ENCODE measurements at places on chromosomes 2 and 18. TPM values are rescaled to one million over a fixed set of nuclear protein-coding genes. Genes with fewer than 3 reads are reported as not detected.
A peak's percentile ranks its signal among the peaks of the same experiment; 100 is the strongest.

GRCh38 chr2:164903204-164903603, 52.1 kb downstream of the SLC38A11 start:
- DNase-seq = no peak
- H3K4me3 ChIP-seq = no peak overlapping the region
- no peaks in the 10 kb centered on the region for H3K36me3 ChIP-seq
- H3K4me1 ChIP-seq = no peaks in the 10 kb centered on the region

DNA sequence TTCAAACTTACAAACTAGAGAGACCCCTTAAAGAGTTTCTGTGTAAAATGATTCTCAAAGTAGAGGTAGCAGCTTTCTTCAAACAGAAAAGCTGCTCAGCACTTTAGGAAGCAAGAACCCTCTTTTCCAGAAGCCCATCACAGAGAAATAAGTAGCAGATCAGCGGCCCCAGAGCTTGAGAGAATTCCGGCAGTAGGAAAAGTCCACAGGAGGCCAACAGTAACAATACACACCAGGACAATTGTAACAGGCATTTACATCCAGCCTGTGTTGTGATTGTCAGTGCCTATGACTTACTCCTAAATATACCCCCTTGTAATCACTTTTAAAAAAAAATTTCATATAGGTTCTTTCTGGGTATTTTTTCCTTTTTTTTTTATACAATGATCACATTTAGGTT, 161.4 kb upstream of the ACVR2A start:
- no peaks in the 10 kb centered on the region for H3K36me3 ChIP-seq
- H3K27me3 ChIP-seq = no peaks in the 10 kb centered on the region
- H3K27ac ChIP-seq = no peak overlapping the region
- no peaks in the 10 kb centered on the region for H3K4me1 ChIP-seq

GRCh38 chr2:101119431-101119830, 31.8 kb downstream of the TBC1D8 start:
- DNase-seq = peak; percentile 51
- H3K36me3 ChIP-seq = no peaks in the 10 kb centered on the region
- no peak overlapping the region for H3K4me3 ChIP-seq
- peak overlapping the region; percentile 37 for H3K27ac ChIP-seq

- no peak overlapping the region for H3K4me3 ChIP-seq
- peaks cover 13% of the 10 kb centered on the region for H3K4me1 ChIP-seq
- H3K27ac ChIP-seq = no peak overlapping the region
- H3K36me3 ChIP-seq = no peaks in the 10 kb centered on the region
Observed at GRCh38 chr2:133732982-133733900, 165.0 kb upstream of the NCKAP5 start.

GRCh38 chr2:116874021-116874420, 940.5 kb upstream of the DDX18 start:
- no peaks in the 10 kb centered on the region for H3K36me3 ChIP-seq
- no peaks in the 10 kb centered on the region for H3K4me1 ChIP-seq
- no peaks in the 10 kb centered on the region for H3K27me3 ChIP-seq

DNA sequence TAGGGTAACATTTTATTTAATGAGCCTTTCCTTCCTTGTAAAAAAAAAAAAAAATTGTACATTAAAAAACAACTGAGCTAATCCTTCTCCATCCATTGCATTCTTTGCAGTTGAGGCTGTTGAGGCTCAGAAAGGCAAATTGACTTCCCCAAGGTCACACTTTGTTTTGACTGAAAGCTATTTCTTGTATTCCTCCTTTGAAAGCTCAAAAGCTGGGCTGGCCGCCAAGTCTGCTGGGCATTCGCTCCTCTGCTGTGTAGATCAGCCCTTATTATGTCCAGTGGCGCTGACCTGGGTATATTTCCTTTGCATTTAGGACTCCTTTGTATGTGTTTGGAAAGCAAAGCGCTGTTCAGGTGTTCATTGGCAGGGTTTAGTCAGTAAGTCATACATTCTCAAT, 44.0 kb downstream of the SGPP2 start:
- no peaks in the 10 kb centered on the region for H3K27me3 ChIP-seq
- peak; percentile 79 for DNase-seq
- H3K36me3 ChIP-seq = no peaks in the 10 kb centered on the region
- no peaks in the 10 kb centered on the region for H3K4me1 ChIP-seq
- H3K27ac ChIP-seq = no peak overlapping the region

DNA sequence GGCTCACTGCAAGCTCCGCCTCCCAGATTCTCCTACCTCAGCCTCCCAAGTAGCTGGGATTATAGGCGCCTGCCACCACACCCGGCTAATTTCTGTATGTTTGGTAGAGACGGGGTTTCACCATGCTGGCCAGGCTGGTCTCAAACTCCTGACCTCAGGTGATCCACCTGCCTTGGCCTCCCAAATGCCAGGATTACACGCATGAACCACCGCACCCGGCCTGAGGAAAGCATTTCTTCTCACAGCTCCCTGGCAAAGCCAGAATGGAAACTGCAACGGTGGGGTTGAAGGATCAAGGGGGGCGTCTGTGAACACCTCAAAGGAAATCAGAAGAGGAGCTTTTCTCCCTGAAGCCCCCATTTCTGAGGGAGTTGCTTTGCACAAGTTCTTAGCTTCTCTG, 11.2 kb upstream of the TEX51 start:
- no peak overlapping the region for H3K27ac ChIP-seq
- no peak for DNase-seq
- H3K36me3 ChIP-seq = no peaks in the 10 kb centered on the region
- peaks cover 18% of the 10 kb centered on the region for H3K27me3 ChIP-seq
- H3K4me1 ChIP-seq = peaks cover 5% of the 10 kb centered on the region
- no peak overlapping the region for H3K4me3 ChIP-seq

DNA sequence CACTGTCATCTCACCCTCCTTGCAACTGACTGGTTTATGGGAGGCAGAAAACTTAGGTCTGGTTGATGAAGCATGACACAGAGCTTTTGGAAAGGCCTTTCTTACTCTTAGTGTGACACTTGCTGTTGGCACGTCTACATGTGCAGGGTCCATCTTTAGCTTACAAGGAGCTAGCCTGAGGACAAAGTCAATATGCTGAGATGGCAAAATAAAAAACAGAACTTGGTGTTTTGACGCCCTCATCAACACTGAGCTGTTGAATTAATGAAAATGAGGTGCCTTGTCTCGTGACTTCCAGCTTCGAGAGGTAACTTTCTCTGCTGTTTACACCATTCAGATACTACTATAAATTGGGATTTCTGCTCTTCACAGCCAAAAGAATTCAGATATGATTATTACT, 78.5 kb upstream of the KIDINS220 start:
- H3K36me3 ChIP-seq = no peaks in the 10 kb centered on the region
- H3K4me3 ChIP-seq = no peak overlapping the region
- DNase-seq = no peak
- no peak overlapping the region for H3K27ac ChIP-seq
- H3K27me3 ChIP-seq = no peaks in the 10 kb centered on the region
- no peaks in the 10 kb centered on the region for H3K4me1 ChIP-seq

GRCh38 chr2:9020267-9020666, 16.8 kb upstream of the MBOAT2 start:
- no peak overlapping the region for H3K27ac ChIP-seq
- no peaks in the 10 kb centered on the region for H3K4me1 ChIP-seq
- DNase-seq = no peak
- no peaks in the 10 kb centered on the region for H3K27me3 ChIP-seq
- no peaks in the 10 kb centered on the region for H3K36me3 ChIP-seq

DNA sequence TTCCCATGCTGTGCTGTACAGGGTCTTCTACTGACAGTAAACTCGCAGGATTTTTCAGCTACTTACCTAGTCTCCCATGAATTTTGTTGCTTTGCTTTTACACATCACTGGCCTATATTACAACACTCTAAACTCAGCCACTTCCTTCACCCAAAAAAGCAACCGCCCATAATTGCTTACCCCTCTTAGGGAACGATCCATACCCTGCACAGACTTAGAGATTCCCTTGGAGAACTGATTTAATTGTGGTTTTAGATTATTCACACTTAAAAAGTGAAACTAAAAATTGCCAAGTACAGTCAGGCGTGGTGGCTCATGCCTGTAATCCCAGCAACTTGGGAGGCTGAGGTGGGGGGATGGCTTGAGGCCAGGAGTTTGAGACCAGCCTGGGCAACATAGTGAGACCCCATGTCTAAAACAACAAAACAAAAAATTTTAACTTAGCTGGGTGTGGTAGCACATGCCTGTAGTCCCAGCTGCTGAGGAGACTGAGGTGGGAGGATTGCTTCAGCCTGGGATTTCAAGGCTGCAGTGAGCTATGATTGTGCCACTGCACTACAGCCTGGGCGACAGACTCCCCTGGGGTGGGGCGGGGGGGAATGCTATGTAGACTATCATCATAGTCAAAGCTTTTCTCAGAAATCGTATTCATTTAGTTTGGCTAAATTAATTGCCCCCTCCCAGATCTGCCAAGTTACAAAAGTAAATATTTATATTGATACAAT, 19.3 kb downstream of the MRPL30 start:
- DNase-seq = no peak
- H3K36me3 ChIP-seq = no peaks in the 10 kb centered on the region
- no peak overlapping the region for H3K4me3 ChIP-seq

GRCh38 chr2:134362740-134363139, 108.9 kb downstream of the MGAT5 start:
- no peak overlapping the region for H3K4me3 ChIP-seq
- H3K27me3 ChIP-seq = no peaks in the 10 kb centered on the region
- H3K4me1 ChIP-seq = peaks cover 9% of the 10 kb centered on the region
- no peak overlapping the region for H3K27ac ChIP-seq
- peaks cover 4% of the 10 kb centered on the region for H3K36me3 ChIP-seq
- DNase-seq = no peak

- no peaks in the 10 kb centered on the region for H3K27me3 ChIP-seq
- H3K36me3 ChIP-seq = peaks cover 16% of the 10 kb centered on the region
- H3K4me1 ChIP-seq = peaks cover 24% of the 10 kb centered on the region
Observed at GRCh38 chr2:239197146-239197545, 203.7 kb downstream of the HDAC4 start.

DNA sequence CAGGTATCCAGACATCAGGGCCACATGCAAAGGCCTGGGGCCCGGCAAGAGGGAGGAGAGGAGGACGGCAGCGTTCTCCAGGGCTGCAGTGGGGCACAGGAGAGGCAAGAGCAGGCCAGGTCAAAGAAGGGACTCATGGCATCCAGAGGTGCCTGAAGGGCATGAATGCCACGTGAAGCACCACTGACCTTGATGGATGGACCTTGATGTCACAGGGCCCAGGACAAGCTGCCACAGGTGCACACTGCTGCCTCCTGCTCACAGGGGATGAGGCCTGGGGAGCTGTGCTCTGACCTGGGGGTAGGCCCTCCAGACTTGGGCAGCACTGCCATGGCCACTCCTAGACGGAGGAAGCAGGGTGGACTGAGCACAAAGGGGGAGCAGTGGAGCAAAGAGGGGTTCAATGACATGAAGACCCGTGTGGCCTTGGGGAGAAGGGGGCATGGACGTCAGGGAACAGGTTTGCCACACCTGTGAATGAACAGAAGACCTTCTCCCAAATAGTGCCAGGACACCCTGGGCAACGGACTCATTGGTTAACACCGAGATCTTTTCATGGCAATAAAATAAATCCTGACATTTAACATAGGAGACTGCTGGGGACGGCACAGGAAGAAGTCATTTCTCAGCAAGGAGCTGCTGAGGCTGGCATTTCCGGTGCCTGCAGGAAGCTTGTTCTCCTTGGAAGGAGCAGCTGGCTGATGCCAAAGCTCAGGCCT, 65.6 kb downstream of the EMX1 start:
- H3K4me1 ChIP-seq = peaks cover 57% of the 10 kb centered on the region
- H3K27me3 ChIP-seq = no peaks in the 10 kb centered on the region
- H3K4me3 ChIP-seq = no peak overlapping the region
- no peaks in the 10 kb centered on the region for H3K36me3 ChIP-seq
- H3K27ac ChIP-seq = peak overlapping the region; percentile 93

DNA sequence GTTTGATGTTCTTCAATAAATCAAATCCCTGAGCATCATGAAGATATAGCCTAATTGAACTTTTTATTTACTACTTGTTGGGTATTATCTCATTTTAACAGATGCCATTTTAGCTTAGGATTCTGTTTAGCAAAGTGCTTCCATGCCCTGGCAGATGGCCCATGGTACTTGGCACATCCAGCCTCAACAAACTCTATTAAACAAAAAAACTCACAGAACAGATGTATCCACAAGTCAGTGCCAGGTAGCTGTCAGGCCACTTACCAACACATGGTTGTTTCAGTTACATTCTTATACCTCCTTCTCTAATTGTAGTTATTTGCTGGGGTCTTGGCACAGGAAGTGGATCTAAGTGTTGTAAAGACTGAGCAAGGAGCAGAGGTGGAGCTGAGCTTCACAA, 29.6 kb downstream of the GAD1 start:
- H3K27me3 ChIP-seq = peaks cover 11% of the 10 kb centered on the region
- no peaks in the 10 kb centered on the region for H3K36me3 ChIP-seq
- H3K4me3 ChIP-seq = no peak overlapping the region
- no peak for DNase-seq

DNA sequence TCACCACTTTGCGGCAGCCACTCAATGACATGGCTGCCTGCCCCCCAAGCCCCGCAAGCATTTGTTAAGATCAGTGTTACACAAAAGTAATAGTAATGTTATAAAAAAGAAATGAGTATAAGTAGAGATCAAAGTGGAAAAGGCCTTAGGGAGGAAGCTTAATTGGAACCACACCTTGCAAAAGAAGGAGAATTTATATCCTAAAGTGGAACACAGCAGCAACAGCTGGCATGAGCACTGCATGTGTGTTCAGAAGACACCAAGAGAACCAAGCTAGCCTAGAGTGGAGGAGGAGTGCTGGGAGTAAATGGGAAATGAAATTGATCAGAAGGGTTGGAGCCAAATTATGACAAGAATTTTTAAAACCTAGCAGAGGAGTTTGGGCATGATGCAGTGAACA, 73.1 kb upstream of the STK17B start:
- DNase-seq = no peak
- H3K27me3 ChIP-seq = no peaks in the 10 kb centered on the region
- H3K27ac ChIP-seq = no peak overlapping the region
- peaks cover 15% of the 10 kb centered on the region for H3K4me1 ChIP-seq
- no peak overlapping the region for H3K4me3 ChIP-seq

DNA sequence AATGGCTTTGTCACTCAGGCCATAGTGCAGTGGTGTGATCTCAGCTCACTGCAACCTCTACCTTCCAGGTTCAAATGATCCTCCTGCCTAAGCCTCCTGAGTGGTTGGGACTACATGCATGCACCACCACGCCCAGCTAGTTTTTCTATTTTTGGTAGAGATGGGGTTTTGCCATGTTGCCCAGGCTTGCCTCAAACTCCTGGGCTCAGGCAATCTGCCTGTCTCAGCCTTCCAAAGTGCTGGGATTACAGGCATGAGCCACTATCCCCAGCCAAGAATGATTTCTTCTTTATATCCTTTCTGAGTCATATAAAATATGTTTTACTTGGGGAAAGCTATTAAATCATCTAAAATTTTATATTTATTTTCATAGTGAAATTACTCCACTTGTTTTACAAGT, 61.3 kb downstream of the CYBRD1 start:
- no peak overlapping the region for H3K27ac ChIP-seq
- H3K4me1 ChIP-seq = no peaks in the 10 kb centered on the region
- no peak for DNase-seq
- H3K36me3 ChIP-seq = no peaks in the 10 kb centered on the region

- DNase-seq = no peak
- H3K27ac ChIP-seq = no peak overlapping the region
- H3K4me1 ChIP-seq = no peaks in the 10 kb centered on the region
- H3K36me3 ChIP-seq = no peaks in the 10 kb centered on the region
- no peaks in the 10 kb centered on the region for H3K27me3 ChIP-seq
- H3K4me3 ChIP-seq = no peak overlapping the region
Observed at GRCh38 chr2:98869870-98870269, 66.2 kb downstream of the CRACDL start.

CBLN2 gene
- total RNA-seq = not detected

TRIM43 gene
- not detected for total RNA-seq

ATP6V1B1 gene
- total RNA-seq = not detected

THSD7B gene
- total RNA-seq = 0.36 TPM

IL18RAP gene
- total RNA-seq = 0.41 TPM
